ENCODE measurements at places on chromosomes 3 and 15.

DNA sequence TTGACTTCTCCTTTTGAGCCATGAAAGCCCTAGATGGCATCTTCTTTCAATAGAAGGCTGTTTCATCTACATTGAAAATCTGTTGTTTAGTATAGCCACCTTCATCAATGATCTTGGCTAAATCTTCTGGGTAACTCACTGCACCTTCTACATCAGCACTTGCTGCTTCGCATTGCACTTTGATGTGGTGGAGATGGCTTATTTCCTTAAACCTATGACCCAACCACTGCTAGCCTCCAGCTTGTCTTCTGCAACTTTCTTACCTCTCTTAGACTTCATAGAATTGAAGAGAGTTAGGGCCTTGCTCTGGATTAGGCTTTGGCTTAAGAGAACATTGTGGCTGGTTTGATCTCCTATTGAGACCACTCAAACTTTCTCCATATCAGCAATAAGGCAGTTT lies 189.8 kb downstream of the PLCL2 start:
- DNase-seq, result no peak

DNA sequence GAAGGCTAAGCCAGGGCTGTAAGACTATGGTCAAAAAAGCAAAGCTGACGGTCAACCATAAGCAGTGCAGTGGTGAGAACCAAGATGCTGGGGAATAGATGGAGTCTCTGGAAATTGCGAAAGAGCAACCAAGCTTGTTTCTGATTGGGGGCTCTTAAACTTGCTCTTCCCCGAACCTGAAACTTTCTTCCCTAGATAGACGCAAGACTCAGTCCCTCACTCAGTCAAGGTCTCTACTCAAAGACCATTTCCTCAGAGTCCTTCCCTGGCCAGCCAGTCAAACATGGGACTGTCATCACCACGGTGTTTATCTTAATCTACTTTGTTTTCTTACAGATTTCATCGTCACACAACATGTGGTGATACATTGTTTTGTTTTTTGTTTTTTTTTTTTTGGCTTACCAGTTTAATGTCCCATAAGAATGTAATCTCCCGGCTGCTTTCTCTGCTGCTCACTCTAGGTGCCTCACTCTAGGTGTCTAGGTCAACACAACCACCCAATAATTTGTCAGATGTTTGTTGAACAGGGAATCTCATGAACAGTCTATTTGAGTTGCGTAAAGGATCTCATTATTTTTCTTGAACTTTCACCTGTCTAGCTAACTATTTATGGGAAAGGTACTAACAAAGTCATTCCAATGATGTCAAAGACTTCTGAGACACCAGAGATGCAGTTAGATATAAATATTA lies 495.4 kb downstream of the FOXP1 start:
- no peak for DNase-seq

GRCh38 chr3:154148541-154148940 lies 27.4 kb downstream of the ARHGEF26 start:
- no peak for DNase-seq

DNA sequence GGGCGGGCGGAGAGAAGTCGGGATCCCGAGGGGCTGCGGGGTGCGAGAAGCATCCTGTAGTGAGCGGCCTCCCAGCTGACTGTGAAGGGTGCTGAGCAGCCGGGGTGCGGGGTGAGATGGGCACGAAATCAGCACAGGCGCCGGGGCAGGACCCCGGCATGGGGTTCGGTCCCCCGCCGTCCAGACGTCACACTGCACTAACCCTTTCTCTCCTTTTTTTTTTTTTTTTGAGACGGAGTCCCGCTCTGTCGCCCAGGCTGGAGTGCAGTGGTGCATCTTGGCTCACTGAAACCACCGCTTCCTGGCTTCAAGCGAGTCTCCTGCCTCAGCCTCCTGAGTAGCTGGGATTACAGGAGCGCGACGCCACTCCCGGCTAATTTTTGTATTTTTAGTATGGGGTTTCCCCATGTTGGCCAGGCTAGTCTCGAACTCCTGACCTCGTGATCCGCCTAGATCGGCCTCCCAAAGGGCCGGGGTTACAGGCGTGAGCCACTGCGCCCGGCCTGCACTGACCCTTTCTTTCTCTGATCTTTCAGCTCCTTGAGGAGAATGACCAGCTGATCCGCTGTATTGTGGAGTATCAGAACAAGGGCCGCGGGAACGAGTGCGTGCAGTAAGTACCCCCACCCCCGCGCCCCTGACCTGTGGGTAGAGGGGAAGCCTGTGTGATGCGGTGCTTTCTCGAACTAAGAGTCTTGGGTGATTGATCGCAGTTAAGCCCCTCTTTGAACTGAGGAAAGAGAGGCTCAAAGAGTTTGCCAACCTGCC lies 513 bp downstream of the SS18L2 start:
- no peak for DNase-seq

DNA sequence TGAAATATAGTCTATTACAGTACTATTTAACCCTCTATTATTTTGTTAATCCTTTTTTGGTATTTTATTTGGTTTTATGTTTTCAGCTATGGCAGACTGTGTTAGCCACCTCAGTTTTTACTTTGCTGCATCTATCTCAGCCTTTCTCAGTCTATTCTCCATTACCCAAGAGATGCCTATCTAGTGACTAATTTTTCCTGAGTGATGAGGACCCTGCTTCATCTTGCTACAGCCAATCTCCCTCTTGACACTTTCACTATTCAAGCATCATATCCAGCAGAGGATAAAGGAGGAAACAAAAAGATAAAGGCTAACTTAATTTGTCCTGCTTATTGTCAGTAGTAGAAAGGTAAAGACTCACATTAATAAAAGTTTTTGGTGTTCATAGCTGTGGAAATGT lies 141.8 kb upstream of the NECTIN3 start:
- DNase-seq, result no peak

DNA sequence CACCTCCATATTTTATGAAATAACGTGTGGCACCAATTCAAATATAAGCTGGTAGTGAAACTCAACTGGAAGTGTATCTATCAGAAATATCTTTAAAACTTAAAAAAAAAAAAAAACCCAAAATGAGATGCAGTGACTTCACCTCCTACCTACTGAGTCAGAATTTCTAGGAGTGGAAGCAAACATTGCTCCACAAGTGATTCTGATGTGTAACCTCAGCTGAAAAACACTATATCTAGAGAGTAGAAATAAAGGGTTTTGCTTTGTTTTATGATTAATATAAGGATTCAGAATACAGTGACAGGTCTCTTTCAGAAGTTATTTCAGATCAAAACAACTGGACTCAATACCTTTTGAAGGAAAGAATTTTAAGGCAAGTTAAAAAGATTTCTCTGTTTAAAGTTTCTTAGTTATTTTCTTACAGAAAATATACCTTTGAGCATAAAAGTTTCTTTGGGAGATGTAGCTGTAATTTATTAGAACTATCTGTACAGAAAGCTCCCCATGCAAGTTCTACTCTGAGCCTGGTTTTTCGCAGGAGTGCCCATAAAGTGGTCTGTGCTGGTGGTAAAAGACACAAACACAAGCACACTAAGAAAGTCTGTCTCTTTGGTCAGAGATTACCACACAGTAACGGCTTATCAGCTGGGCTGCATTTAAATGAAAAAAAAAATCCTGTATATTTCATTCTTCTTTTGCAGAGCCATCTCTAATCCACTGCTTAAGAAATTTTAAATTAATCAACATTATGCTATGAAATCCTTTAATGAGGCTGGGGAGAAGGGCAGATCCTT lies 59.9 kb upstream of the PPIB start:
- DNase-seq, result no peak

DNA sequence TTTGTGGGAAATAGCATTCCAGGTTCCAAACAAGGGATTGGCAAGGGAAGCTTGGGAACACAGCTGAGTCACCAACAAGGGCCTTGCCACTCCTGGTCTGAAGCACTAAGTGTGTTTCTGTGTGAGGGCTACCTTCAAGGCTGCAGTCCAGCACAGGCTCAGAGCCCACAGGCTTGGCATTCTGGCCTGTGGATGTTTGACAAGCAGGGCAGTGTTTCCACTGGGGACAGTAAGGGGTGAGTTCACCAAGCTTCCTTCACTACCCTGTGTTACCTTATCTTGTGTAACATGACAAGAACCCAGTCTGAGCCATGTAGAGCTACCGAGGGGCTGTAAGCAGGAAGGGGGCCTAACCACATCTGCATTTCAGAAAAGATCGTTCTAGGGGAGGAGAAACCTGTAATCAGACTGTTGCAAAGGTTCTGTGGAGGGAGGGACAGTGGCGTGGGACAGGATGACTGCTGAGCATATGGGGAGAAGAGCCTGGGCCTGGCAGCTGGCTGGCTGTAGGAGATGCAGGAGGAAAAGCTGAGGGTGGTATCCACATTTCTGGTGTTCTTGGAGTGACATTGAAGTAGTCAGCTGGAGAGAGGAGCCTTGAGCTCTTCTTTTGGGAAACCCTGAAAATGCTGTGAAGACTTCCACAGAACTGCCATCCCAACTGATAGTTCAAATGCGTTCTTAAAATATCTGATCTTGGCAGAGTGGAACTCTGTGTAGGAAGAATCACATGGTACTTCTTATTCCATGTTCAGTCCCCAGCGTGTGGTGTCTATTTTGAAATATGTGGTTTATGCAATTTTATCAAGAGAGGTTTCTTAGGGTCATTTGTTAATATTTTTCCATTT lies 61.3 kb downstream of the CTDSPL start:
- no peak for DNase-seq

- peak; percentile 94 for DNase-seq
These were observed at the start of gene CCDC13 for GRCh38 chr3:42772670-42773408. CCDC13 (minus strand) TSS chr3:42773253; CDS start chr3:42758345, 14,908 bp downstream.

- no peak for DNase-seq
These were observed 47.8 kb downstream of the CCDC54 start for GRCh38 chr3:107425033-107425432.

GRCh38 chr15:99918072-99918471 lies 184.8 kb upstream of the LYSMD4 start:
- no peak for DNase-seq

DNA sequence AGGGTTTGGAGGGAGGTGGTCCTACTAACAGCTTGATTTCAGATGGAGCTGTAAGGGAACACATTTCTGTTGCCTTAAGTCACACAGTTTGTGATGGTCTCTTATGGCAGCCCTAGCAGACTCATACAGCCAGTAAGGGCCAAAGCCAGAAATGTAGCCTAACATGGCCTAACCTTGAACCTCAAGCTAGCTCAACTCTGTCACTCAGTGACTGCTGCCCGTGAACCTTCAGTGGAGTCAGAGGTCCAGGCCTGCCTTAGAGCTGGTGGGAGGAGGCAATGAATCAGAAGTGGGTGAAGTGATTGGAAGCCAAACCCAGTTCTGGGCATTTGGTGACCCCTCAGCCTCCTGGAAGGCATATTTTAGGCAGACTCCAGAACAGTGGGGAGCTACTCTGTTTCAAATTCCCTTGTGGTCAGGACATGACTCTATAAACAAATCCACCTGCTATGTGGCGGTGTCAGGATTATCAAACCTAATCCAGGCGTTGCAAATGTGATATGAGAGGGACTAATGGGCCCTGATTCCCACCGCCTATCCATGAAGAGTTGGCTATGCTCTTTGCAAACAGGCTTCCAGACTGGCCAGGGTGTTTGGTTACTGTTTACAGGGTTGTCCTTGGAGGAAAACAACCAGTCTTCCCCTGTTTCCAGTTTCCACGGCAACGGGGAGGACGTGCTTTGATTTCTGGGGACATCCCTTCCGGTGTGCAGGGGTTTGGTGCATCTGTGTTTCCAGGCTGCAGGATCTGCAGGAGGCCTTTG lies 105.9 kb upstream of the AGBL1 start:
- no peak for DNase-seq

- DNase-seq, result no peak
These were observed 25.2 kb downstream of the GAP43 start for GRCh38 chr3:115648559-115648958.

- DNase-seq, result no peak
These were observed 30.8 kb upstream of the MAP3K13 start for GRCh38 chr3:185332026-185332735.

DNA sequence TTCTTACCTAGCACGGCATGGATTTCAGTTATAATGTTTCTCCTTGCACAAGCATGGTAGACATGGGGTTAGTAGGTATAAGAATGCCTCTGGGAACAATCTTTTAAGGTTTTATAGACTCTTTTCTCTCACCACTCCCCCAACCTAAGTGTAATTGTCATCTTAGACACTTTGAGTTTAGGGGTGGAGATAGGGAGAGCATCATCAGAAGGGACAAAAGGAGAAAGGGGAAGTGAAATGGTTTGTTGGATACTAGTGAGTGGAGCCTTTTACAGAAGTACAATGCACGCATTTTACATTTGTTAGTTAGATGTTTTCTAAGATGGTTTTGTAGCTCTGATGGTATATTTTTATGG lies 189.2 kb downstream of the TP63 start:
- no peak for DNase-seq
